Fibroblast of lung (primary cell): ENCODE measurements at places on chromosomes 12 and 14.
A peak's percentile ranks its signal among the peaks of the same experiment; 100 is the strongest.

DNA sequence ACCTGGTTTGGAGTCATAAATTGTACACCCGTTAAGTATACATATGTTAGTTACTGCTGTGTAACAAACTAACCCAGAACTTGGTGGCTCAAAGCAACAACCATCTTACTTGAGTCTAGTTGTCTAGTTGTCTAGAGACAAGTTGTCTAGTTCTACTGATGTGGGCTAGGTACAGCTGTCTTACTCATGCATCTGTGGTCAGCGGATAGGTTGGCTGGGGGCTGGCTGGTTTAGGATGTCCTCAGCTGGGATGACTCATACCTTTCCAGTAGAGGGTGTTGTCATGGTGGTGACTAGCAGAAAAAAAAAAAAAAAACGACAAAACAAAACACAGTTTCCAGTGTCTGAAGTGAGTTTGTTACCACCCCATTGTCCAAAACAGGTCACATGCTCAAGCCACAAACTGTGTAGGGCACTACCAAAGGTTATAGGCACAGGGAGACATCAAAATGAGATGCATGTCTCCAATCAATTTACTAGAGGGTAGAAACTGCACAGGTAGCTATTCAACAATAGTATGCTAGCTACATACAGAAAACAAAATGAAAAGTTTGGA lies 680.3 kb downstream of the MED13L start:
- peak; percentile 92 for DNase-seq

DNA sequence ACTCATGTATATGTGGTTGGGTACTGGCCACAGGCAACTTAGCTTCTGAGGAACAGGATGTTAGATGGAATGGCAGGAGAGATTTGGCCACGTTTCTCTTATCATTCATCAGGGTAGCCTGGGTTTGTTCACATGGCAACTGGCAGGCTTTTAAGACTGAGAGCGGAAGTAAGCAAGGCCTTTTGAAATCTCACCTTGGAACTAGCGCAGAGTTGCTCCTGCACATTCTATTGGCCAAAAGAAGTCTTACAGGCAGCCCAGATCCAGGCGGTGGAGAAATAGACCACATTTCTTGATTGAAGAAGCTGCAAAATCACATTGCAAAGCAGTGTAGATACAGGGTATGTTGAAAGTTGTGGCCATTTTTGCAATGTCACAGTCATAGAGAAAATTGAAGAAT lies 3.7 kb downstream of the CLEC4A start:
- no peak for DNase-seq

- no peak for DNase-seq
These were observed 164.1 kb downstream of the PHETA1 start for GRCh38 chr12:111204788-111205241.

DNA sequence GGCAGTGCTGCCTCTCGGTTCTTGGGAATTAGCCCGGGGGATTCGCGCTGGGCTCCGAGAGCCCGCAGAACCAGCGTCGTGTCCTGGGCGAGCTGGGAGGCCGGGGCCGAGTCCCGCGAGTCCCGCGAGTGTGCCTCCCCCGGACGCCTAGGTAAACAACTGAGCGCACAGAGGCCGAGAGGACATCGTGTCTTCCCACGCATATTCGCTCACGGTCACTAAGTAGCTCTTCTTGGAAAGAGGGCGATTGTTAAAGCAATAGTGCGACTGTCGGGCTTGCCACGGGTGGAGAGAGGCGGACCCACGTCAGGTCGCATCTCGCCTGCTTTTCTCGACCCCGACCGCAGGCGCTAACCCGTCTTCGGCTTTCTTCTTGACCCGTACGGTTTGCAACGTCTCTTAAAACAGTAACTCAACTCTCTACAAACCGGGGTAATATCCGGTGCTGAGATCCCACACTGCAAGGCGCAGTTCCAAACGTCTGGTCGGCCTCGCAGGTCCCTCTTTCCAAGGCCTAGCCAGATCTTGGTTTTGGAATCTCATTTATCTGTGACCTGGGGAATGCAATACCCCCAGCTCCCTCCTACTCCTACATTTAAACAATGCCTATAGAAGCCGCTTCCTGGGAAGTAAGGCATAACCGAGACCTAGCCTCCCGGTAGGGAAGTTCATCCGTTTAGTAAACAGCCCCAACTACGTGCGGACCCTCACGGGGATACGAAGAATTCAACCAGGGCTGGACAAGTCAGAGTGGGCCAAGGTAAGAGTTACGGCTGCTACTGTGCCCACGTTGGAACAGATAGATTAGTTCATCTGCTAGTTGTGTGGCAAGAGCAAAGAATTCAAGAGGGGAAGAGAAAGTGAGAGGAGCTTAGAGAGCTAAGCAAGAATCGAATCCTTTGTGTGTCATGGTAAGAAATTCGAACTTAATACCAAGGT lies 736 bp upstream of the PHLDA1 start:
- DNase-seq: peak; percentile 75
